HS-5 (cell line): ENCODE measurements at places on chromosomes 2 and 18.

DNA sequence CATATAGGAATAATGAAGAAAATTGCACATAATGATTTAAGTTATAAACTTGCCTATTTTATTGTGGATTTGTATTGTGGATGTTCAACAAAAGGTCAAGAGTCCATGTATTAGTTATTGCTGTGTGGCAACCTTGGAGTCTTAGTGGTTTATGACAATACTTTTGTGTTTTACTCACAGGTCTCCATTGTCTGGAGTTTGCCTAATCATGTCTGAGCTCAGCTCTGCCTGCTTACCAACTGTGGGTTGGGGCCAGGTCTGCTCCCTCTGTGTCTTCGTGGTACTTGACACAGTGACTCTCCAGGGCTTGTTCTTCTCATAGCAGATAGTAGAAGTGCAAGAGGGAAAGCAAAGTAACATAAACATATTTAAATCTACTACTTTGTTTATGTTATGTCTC is 382.5 kb downstream of the CBLN2 start:
- no peak for DNase-seq

- DNase-seq = no peak
Observed at GRCh38 chr2:36677996-36678605, 18.4 kb upstream of the VIT start.

DNA sequence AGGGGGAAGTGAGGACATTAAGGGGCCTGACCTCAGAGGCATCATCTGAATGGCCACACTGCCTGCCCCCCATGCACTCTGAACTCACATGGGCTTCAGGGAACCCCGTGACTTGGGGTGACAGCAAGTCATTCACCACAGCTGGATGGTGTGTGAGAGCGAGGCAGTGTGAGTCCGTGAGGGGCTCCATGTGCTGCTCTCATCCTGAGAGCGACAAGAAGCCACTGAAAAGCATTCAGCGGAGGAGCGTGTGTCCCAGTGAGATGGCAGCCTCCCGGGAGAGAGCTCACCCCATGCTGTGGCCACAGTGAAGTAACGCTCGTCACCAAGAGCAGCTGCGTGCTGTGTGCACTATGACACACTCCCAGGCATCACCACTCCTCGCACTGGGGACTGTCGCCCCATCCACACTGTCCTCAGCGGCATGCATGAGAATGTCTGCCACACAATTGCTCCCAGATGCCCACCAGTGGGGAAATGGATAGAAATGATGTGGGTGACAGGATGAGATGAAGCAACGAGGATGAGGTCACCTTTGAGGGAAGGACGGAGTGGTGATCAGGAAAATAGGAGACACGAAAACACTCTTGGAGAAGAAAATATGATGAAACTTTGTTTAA is 213.0 kb upstream of the RAB6C start:
- no peak for DNase-seq

DNA sequence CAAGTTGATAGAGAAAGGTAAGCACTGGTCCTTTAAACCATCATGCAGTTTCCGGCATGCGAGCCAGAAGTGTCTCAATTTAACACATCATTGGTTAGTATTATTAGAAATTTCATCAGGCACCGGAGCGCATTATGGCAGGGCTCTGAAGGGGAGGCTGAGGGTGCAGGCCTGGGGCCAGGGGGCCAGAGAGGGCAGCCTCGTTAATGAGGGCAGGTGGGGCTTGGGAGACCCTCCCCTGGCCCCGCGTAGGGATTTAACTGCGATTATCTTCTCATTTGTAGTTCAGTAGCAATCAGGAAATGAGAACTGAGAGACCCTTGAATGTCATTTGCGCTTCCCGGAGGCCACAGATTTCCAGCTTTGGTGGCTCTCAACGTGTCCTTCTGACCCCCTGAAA is 246.4 kb downstream of the KLHL29 start:
- no peak for DNase-seq

- DNase-seq = no peak
Observed at GRCh38 chr18:48137374-48138081, 207.1 kb upstream of the SMAD2 start.

DNA sequence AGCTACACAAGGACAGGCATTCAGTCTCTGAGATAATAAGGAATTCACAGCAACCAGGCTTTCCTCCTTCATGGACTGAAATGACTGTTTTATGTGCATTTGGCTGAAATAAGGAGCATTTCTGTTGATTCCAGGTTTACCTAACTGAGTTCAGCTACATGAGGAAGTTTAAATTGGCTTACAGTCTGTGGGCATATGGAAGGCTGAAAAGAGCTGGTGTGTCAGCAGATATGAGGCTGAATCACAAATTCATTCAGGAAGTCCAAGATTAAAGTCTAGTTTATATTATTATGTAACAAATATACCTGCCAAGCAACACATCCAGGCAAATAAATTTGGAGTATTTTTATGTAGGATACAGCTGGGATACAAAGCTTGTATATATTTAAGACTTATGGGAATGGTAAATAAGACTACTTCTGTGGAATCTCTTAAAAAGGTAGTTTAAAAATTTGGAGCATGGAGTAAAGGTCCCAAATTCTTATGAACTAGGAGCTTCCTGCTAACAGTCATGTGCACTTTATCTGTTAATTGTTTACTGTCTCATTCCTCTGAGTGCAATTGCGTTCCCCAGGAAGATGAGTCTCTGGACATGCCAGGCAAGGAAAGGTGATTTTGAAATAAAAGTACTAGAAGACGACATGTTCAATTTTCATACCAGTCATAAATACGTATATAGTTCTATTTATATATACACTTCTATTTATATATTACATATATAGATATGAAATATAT is 53.0 kb downstream of the ZC3H8 start:
- no peak for DNase-seq

DNA sequence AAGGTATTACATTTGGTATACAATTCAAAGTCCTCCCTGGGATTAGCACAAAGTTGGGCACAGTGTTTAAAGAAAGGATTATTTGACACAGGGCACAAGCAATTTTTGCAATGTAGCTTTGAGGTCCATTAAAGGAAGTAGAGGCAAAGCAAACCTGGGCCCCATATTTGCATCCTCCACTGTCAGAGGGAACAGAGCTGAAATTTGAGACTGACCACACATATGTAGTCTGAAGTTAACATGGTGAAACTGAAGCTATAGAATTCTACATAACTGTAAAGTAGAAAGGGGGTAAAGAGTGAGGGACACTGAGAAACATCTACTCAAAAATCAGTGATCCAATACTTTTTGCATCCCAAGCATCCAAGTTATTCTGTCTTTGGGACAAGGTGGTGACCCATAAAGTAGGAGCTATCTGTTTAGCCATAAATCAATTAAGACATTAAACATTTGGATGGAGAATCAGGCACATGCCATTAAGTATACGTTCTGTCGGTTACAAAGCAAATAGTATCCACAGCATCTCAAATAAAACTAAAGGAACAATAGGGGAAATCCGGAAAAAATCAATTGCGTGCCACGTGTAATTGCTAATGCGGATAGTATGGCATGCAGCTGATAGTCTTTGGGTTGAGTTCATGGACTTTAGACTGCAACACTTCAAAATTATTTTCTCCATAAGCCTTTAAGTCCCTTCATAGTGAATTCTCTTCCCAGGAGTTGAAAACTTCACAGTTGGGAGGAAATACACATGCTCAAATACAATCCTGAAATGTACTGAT is 72.6 kb downstream of the PLEKHM3 start:
- no peak for DNase-seq

DNA sequence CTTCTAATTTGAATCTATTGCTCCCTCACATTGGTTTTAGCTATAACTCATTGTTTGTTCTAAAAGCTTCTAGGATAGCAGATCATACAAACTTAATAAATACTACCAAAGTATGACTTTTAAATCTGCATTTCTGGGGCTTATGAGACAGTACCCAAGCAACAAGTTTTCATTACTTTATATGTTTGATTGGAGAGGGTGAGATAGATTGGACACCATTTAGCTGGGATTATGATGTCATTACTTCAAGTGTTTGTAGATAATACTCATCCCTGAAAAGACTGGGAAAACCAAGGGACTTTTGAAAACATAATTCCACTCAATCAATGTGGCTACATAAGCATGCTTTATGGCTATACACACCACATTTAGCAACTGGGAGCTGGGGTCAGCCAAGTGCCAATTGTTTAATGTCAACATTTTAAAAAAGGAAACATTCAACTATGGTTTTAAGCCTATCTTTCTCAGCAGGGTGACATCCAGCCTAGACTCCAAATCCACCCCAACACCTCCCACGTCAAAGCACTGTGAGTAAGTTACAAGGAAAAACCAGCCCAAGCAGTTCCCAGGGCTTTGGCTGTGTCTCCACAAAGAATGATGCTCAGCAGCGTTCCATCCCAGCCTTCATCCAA is 119.9 kb downstream of the ETAA1 start:
- DNase-seq = no peak

- DNase-seq = no peak
Observed at GRCh38 chr2:43708891-43709290, 32.7 kb upstream of the C1GALT1C1L start.

DNA sequence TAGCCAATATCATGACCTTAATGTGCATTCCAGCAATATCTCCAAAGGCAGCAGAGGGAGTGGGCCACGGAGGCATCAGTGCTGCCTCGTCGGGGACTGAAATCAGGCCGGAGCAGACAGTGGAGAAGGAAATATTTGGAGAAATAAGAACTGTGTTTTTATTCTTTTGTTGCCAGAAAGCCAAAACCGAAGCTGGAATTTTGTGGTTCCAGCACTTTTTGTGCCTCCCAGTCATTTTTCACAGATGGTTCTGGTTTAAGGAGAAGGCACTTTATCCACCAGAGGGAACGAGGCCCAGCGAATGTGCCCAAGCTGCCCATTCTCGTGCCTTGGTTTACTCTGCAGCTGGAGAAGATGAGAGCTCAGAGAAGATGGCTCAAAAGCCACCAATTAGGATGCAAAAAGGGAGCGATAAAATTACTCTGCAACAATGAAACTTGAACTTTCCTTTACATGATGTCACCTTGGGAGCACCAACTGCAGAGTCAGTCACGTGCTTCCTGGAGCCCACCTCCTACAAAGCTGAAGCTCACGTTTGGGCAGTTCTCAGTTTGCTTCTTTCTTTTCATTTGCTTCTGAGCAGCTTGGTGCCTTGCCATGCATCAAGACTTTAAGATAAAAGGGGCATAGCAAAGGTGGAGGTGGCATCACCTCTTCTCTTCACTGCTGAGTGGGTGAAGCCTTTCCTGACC is 288.7 kb downstream of the LPIN1 start:
- no peak for DNase-seq

DNA sequence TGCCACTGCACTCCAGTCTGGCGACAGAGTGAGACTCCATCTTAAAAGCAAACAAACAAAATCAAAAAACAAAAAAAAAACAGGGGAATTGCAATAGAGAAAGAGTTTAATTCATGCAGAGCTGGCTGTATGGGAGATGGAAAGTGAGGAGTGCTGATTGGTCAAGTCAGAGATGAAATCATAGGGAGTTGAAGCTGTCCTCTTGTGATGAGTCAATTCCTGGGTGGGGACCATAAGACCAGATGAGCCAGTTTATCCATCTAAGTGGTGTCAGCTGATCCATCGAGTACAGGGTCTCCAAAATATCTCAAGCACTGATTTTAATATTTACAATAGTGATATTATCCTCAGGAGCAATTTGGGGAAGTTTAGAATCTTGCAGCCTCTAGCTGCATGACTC is 45.3 kb downstream of the FRZB start:
- DNase-seq = no peak

- DNase-seq = peak; percentile 78
Observed at GRCh38 chr2:202317080-202317857, 51.7 kb downstream of the NOP58 start.

- peak; percentile 50 for DNase-seq
Observed at GRCh38 chr2:229431327-229431954, 160.4 kb upstream of the PID1 start.

- peak; percentile 2 for DNase-seq
Observed at GRCh38 chr2:636641-637405, 40.4 kb downstream of the TMEM18 start.

GRCh38 chr2:203706403-203706802 is at the start of gene CD28:
Gene CD28, plus strand, starts transcription at chr2:203706639. Its CDS starts 58 bp downstream, at chr2:203706697.
- no peak for DNase-seq

- no peak for DNase-seq
Observed at GRCh38 chr2:172549131-172549530, 6.8 kb upstream of the PDK1 start.

DNA sequence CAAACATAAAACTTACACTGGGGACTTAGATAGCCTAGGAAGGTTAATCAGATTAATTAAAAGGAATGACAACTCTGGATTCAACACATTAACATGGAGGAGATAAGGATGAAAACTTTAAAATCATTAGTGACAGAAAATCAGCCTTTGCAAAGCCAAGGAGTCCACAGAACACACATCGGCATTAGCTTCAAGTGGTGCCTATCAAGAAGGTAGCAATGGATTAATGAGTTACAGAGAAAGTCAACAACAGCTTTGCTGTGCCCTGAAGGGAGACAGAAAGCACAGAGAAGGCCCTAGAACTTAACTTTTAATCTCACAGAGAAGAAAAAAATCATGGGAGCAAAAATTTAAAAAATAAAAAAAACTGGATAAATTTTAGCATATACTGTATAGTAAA is 88.6 kb downstream of the KCNH7 start:
- no peak for DNase-seq

DNA sequence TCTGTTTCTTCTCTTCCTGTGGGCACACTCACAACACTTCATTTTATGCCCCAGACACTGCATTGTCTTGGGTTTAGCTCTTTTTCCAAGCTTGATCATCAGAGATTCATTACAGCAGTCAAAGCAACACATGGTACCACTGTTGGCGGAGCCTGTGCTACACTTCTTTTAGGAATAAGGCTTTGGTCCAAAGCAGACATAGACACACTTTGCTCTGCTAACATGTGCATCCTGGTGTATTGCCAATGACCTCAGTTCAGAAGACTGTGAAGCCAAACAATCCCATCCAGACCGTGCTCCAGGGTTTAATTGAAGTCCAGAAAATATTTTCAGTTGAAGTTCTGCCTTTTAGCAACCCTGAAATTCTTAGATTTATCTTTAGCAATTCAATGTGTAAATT is 354.6 kb upstream of the RAB12 start:
- no peak for DNase-seq

- DNase-seq = peak; percentile 16
Observed at GRCh38 chr2:212974692-212975091, 176.7 kb downstream of the IKZF2 start.

DNA sequence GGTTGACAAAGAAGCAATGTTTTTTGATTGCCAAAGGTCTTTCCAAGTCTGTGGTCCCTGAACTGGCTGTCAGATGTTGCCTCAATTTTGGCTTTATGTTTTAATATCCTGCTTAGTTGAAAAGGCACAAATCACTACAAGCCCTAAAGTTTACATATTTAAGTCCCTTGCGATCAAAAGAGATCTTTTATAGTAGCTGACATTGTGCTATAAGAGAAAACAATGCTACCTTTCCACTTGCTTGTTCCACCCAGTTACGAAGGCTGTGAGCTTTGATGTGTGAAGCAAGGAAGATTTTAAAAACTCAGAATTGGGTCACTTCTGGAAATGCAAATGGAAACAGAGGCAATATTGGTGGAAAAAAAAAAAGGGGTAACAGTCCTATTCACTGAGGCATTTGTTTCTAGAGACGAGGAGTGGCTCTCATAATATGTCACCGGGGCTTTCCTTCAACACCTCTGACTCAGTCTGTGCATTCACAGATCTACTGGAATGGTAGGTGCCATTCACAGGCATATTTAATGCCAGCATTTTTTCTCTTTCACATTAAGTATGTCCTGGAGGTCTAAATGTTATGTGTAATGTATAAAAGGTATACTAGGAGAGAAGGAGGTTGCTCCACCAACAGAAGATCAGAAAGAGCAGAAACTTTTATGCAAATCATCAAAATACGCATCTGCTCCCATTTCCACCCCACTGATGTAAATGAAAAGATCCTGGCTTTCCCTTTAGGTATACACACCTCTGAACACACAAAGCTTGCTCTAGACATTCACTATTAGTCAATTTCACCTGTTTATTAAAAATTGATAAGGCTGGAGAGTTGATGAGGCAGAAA is 91.8 kb downstream of the TGIF1 start:
- DNase-seq = no peak
